ENCODE measurements at places on chromosomes 1 and 21.

- DNase-seq: no peak
Observed at GRCh38 chr1:78122389-78122788, 76.6 kb downstream of the GIPC2 start.

DNA sequence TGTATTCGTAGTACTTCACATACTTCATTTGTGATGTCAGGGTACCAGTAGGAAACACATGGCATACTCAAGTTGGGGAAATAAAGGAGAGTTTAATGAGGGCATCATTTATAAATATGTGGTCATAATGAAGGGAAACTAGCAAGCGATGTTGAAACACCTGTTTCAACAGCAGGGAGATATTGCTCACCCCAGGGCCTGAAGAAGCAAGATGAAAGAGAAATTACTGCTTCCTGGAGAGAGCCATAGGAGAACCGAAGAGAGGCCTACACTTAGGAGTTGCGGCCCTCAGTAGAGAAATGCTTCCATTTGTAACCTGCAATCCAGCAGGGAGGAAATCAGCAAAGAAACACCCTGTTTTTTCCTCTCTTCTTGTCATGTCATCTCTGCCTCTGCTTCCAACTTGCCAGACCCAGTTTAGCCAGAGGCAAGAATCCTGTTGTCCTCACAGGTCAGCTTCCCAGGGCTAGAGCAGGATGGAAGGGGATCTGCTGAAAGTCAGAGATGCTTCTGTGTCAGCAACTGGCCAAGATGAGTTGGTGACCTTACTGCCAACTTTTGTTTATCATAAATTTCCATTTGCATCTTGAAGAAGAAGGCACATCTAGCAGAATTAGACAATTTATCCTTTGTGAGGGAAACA, 67.6 kb upstream of the TSPAN2 start:
- DNase-seq: no peak

GRCh38 chr21:46634966-46635323, 529 bp upstream of the PRMT2 start:
- peak; percentile 55 for DNase-seq

DNA sequence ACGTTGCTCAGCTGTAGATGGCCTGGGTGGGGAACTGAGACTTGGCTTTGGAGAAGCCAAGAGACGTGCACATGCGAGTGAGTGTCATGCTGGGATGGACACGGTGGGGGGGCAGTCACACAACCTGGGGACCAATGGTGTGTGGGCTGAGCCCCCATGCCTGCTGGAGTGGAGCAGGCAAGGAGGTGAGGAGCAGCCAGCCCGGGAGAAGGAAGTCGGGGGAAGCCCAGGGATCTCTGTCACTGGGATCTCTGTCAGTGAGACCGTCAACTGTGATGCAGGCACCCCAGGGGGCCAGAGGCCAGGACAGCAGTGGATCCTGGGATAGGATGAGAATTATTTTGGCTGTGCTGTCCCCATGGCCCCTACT, 11.0 kb upstream of the ZNF669 start:
- no peak for DNase-seq

- no peak for DNase-seq
Observed at GRCh38 chr1:163531345-163531744, 209.6 kb downstream of the NUF2 start.
